ENCODE measurements at places on chromosomes 7 and 10. TPM values are rescaled to one million over a fixed set of nuclear protein-coding genes. Genes with fewer than 3 reads are reported as not detected.

ADCYAP1R1 gene
- 0.05 TPM for total RNA-seq

PNLIPRP3 gene
- total RNA-seq: not detected

NKX2-3 gene
- not detected for total RNA-seq

PLAU gene
- 161 TPM for total RNA-seq

ADAP1 gene
- total RNA-seq: 4.3 TPM

All from A549 treated with CpdA at 1 μM for 4 hours (cell line).